ENCODE measurements at places on chromosomes 4 and X.

GRCh38 chr4:150714462-150715438, 132.8 kb downstream of the MAB21L2 start:
- DNase-seq = no peak

DNA sequence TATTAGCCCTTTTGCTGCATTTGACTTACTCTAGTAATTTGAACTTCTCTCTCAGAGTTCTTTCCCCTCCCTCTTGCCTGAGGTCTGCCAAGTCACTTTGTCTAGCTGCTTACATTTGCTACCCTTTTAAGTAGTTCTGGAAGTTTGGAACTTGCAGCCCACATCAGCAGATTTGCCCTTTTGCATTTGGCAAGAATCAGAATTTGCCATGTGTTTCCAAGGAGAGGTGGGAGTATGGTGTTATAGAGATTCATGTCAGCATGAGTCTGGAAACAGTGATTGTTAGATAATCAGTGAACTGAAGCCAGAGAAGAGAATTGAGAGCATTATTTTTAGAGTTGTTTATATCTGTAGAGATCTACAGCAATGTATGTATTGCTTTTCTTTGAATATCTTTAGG, 52.1 kb downstream of the KLHL34 start:
- DNase-seq = no peak

DNA sequence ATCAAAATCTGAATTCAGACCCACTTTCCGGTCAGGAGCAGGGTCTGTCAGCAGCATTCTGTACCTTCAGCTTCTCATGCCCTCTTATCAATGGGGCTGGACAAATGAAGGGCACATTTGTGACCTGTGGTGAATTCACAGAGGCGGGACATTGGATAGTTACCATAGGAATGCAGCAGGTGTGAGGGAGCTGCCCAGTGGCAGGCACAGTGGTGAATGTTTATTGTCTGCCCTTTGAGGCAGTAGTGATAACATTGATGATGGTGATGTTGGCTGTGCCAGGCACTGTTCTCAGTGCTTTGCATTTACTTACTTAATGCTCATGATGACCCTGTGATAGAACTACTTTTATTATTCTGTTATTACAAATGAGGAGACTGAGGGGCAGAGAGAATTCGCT, 101.2 kb upstream of the KIT start:
- DNase-seq = no peak

- no peak for DNase-seq
These were observed 224.5 kb upstream of the TENM3 start for GRCh38 chr4:182018691-182019090.

GRCh38 chr4:7876201-7876875, 63.3 kb downstream of the AFAP1 start:
- no peak for DNase-seq

- peak; percentile 7 for DNase-seq
These were observed 36.0 kb downstream of the PLAC1 start for GRCh38 chrX:134622056-134622812.

- no peak for DNase-seq
These were observed 32.6 kb downstream of the AMOT start for GRCh38 chrX:112808007-112808406.

DNA sequence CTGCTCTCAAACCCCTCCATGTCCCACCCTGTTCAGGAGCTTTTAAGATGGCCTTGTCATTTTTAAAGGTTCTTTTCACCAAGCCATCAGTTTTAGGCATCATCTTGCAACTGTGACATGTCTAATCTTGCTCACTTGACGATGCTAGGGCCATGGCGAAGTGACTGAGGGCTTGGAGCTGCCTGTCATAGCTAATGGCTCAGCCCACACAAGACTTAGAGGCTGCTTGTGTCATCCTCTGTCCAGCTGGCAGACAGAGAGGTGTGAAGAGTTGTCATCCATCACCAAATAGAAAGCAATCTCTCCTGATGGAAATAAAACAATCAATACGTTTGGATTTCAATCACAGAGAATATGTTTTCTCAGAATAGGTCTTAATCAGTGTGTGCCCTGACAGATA, 194.9 kb downstream of the HS6ST2 start:
- DNase-seq = no peak

GRCh38 chr4:159104694-159105414, 2.0 kb downstream of the RAPGEF2 start:
- no peak for DNase-seq

DNA sequence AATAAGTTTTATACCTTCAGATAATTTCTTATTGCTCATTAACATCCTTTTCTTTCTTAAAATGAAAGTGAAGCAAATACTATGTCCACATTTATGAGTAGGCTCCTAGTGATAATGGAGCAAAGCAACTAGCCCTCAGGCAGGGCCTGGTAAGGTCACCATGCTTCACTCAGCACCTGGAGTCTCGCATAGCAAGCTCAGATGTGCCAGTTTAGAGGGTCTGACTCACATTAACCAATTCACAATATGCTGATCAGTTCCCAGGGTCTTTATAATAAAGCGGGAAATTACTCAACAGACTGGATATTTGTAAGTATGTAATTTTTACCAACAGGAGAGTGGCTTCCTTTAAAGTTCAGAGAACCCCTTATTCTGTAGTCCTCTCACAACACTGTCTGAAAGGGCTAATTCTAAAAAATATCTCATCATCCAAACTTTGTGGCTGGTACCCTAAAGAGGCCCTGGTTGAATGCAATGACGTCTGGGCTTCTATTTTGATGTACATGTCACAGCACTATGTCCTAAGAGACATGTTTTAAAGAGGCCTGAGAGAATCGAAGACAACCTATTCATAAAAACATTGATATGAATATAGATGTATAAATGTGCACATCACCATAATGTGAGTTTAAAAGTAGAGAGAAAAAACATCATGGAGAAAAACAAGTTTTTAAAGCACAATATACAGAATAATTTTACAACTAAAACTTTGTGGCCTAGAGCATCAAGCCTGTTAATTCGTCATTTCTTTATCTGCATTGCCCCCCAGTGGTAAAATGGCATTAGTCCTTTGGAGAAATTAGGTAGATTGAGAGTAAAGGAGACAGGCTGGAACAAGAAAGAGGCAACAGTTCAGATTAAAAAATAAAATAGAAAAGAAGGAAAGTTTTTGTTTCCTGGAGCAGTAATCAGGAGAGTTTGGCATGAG, 44.3 kb downstream of the IL21 start:
- DNase-seq = peak; percentile 71

DNA sequence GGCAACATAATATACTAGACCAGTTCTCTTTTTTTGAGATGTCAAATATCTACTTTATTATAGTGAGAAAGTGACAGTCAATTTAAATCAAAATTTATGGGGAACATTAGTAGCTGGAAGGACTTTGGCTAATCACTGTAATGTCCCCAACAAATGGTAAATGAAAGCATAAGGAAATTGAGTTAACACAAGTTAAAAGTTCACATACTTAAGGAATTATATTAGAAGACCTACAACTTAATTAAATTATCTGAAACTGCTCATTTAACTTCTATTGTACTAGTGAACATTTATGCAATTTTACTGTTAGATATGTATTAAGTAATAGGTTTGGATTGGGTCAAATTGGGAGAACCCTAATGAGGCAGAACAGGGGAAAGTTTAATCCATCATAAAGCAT, 160.3 kb upstream of the TENM3 start:
- DNase-seq = no peak

DNA sequence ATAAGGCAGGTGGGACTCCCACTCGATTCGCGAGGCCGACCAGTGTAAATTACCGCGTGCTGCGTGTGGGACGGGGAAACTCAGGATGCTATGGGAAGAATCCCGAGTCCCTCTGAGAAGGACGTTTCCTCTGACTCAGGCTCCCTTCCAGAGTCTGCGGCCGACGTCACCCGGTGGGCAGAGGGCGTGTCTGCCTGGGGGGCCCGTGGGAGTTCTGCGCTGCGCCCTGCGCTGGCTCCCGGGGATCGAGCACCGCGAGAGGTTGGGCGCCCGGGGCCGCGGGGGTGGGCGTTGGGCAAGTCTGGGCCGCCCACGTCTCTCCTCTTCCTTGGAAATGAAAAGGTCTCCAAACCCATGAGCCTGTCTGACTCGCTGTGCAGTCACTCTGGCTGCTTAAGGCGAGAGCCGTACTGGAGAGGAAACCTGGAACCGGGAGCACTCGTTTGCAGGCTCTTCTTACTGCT, 568 bp downstream of the NIPAL1 start:
- DNase-seq = no peak

DNA sequence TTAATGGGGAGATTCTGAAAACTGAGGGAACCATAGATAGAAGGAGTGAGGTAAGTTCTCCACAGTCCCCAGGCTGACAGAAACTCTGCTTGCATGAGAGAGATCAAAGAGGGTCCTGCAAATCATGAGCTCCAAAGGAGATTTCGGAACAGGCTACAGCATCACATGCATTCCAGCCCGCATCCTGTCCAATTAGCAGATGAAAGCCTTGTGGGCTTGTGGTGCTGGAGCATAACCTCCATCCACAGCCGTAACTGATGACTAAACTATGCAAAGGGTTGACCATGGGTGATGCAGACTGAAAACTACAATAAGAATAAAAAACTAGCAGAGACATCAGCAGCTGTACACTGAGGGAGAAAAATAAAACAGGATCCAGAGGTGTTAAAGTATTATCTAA, 654.5 kb downstream of the TLL1 start:
- peak; percentile 2 for DNase-seq

- no peak for DNase-seq
These were observed 896 bp downstream of the KDR start for GRCh38 chr4:55124322-55125076.

DNA sequence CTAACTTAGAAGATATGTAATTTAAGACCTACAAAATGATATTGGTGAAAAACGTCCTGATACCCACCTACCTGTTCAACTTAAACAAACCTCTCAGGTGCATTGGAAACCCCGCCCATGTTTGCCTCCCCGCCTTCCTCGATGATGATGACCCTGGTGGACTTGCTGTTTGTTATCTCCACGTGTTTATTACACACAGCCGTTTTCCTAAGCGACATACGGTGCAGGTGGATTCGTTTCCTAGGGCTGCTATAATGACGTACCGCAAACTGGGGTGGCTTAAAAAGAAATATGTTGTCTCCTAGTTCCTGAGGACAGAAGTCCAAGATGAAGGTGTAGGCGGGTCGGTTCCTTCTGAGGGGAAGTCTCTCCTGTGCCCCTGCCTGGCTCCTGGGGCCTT, 110.7 kb downstream of the GPR143 start:
- no peak for DNase-seq

DNA sequence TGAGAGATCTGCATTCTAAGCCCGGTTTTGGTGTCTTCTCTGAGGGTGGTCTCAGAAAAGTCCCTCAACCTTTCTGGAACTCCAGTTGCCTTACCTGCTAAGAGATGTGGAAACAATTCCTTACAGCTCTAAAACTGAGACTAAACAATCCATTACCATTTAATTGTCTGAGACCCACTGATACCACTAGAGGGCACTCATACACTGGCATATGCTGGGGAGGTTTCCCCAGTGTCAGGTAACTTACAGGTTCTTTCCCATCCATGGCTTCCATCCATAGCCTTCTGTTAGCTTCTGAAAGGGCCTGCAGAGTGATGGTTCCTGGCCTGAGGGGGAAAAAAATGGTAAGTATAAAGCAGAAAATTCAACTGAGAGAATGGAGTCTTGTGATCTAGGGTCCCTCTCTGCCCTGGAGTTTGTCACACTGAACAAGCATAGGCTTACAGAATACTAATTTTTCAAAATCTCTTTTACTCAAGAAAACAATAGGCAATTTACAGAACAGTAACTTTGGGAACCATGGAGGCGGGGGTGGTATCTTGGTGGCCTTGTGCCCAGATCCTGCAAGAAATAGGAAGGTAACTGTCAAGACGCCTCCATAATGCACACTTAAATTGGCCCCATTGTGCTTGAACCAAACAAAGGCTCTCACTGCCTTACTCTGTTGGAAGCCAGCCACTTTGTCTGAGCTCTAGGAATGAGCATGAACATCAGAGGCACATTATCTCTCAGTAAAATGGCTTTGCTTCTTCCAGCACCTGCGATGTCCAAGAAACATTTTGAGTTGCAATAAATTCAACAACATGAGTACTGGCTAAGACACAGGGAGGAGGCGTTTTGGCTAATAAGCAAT, 236.1 kb downstream of the OPHN1 start:
- peak; percentile 30 for DNase-seq

DNA sequence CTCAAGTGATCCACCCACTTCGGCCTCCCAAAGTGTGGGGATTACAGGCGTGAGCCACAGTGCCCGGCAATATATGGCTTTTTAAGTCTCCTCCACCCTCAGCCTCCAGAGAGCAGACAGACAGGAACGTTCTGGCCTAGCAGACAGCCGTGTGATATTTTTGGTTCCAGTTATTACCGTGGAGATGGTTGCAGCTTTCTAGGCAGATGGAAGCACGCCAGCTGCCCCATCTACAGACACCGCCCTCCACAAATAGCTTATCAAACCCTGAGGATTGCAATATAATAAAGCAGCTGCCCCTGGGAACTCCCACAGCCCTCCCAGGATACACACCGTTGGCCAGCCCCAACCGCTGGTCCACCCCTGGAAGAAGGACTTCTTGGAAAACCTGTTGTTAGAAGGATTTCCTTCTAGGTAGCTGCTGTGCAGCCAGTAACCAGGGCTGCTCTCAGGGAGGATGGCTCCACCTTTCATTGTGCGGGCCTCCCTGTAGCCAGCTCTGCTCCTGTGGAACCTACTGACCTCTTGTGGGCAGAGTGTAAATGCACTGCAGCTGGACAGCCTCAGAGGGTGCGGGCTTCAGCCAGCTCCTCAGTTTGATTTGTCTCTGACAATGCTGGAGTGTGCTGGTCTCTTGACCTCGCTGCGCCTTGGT, 44.0 kb downstream of the SLC25A5 start:
- DNase-seq = no peak

DNA sequence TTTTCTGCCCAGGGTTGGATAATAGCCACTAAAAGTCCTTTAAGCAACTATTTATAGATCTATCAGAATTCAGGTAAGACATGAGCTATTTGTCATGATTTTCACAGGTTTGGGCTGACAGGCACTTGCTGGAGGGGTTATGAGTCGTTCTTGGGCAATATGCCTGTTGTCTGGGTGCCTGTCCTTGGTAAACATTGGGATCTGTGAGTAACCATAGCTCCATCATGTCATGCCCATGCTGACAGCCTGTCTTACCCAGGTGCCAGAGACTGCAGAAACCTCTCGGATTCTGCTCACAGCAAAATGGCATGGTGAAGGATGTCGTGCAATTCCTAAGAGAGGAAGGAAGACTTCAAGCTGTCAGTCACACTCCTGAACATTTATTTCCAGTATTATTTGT, 116.0 kb upstream of the PUDP start:
- no peak for DNase-seq

- no peak for DNase-seq
These were observed 6.7 kb downstream of the SULT1B1 start for GRCh38 chr4:69753686-69754085.

GRCh38 chr4:83651846-83652245, 115.9 kb downstream of the GPAT3 start:
- DNase-seq = no peak

Data from Jurkat, Clone E6-1 (cell line).